Glutamatergic neuron (in vitro differentiated cells): ENCODE measurements at places on chromosomes 7 and 10.

- no peak for DNase-seq
Observed at GRCh38 chr7:37150180-37150579, 298.5 kb downstream of the ELMO1 start.

GRCh38 chr10:4227586-4227985 lies 442.6 kb upstream of the KLF6 start:
- DNase-seq = no peak

DNA sequence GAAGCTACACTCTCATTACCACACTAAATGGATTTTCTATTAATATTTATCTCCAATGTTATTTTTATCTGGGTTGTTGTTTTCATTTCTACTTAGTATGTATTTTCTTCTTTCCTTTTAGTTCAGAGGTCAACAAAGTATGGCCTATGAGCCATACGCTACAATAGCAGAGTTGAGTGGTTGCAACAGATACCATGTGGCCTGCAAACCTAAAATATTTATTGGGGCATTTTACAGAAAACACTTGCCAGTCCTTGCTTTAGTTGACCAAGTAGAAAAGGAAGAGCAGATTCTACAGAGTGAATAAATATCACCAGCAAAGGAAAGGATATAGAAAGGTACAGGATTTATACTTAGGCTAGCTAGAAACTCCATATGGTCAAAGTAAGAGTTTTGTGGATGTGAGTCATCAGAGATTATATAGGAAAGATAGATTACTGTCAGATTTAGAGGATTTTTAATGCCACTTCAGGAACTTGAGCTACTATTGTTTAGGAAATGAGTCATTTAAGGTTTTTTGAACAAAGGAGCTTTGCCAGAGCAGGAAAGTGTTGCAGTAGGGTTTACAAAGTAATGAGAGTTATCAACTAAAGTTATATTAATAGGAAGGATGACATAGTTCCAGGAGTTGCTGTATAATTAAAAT lies 323.3 kb upstream of the KAT6B start:
- DNase-seq = no peak

DNA sequence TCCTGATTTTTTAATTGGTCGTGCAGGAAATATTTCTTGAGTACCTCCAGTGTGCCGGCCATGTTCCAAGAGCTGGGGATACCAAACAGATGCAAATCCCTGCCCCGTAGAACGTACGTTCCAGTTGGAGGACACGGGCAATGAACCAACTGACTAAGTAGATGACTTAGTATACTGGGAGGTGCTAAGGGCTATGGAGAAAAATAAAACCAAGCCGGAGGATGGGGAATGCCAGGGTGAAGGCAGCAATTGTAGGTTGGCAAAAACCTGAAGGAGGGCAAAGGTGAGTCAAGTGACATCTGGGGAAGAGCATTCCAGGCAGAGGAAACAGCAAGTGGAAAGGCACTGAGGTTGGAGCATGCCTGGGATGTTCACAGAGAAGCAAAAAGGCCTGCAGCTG lies 6.8 kb upstream of the VSIR start:
- DNase-seq = no peak

DNA sequence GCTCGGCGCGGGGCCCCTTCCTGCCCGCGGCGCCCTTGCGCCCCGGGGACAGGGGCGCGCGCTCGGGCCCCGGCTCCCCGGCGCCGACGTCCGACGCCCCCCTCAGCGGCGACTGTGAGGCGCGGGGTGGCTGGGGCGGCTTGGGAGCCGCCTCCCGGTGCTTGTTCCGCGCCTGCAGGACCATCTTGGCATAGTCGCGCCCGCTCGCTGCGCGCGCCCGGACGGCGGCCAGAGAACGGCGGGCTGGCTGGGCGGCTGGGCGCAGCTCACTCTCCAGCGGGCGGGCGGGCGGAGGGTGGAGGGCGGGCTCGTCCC lies at the start of gene DPY19L1:
DPY19L1 (minus strand) TSS at position 275 of the 315 bp plus-strand sequence; CDS start at position 184, 91 bp downstream.
- DNase-seq = no peak

GRCh38 chr10:4016214-4016740 lies 231.3 kb upstream of the KLF6 start:
- no peak for DNase-seq

GRCh38 chr7:107007892-107008287 lies 36.6 kb upstream of the PRKAR2B start:
- DNase-seq = no peak

DNA sequence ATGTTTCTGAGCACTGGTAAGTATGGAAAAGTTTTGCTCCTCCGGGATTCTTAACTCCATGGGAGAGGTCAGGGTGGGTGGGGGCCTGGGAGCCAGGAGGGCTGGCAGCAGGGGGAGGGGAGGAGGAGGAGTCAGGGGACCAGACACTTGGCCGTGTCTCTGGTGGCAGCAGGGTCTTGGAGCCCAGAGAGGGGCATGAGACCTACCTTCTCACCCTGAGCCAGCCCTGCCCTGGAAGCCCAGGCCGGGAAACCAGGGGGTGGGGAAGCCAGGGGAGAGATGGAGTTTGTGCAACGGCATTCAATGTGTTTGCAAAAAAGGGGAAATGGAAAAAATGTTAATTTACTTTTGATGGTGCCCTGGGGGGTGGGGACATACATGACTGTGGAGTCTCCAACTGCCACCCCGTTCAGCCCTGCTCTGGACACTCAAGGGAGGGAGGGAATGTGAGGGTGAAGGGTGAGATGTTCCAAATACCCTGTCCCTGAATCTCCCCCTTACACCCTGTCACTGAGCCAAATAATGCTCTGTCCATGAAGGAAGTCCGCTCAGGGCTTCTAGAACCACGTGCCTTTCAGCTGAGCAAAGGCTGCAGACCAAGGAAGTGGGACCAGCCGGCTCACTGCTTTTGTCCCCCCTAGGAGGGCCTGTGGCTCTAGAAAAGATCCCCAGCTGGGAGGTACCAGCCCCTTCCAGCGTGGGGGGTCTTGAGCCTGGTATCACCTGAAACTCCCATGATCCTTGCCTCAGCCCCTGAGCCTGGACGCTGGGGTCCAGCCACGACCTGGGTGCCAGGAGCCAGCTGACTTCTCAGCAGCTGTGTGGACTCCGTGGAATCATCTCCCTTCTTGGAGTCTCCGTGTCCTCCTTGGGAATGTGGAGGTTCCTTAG lies 48.3 kb downstream of the TMEM270 start:
- no peak for DNase-seq

DNA sequence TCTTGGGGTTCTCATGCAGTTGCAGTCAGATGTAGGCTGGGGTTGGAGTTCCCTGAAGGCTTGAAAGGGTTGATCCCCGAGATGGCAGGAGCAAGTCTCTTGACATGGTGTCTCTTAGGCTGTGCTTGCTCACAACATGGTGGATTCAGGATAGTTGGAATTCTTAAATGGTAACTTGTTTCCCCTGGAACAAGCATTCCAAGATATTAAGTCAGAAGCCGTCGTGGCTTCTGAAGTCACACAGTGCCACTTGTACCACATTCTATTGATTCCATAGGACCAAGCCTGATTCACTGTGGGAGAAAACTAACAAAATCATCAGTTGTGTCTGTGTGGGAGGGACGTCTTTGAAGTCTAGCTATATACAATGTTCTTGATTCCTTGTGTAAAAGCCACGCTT lies 3.5 kb upstream of the SLC35B4 start:
- no peak for DNase-seq

DNA sequence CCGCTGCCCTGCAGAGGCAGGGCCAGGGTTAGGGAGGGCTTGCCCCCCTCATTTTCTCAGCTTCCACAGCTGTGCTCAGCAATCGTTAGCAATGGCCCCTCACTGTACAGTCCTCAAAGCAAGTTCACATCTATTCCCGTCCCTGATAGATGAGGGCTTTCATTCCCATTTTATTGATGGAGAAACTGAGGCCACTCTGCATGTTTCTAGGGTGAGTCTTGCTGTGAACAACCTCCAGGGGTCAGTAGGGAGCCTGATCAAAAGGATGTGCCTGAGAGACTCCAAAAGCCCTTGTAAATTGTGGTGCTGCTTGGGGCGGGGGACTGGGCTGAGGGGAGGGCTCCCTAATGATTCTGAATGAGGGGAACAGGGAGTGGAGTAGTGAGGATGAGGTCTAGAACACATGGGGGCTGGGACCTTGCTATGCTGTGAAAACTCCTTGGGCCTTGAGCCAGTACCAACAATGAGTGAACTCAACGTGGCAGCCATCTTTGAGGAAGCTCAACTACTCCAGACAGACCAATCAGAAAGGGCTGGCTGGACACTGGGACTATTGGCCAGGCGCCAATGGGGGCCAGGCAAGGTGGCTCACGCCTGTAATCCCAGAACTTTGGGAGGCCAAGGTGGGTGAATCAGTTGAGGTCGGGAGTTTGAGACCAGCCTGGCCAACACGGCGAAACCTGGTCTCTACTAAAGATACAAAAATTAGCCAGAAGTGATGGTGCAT lies 6.7 kb upstream of the GRIFIN start:
- DNase-seq = no peak

DNA sequence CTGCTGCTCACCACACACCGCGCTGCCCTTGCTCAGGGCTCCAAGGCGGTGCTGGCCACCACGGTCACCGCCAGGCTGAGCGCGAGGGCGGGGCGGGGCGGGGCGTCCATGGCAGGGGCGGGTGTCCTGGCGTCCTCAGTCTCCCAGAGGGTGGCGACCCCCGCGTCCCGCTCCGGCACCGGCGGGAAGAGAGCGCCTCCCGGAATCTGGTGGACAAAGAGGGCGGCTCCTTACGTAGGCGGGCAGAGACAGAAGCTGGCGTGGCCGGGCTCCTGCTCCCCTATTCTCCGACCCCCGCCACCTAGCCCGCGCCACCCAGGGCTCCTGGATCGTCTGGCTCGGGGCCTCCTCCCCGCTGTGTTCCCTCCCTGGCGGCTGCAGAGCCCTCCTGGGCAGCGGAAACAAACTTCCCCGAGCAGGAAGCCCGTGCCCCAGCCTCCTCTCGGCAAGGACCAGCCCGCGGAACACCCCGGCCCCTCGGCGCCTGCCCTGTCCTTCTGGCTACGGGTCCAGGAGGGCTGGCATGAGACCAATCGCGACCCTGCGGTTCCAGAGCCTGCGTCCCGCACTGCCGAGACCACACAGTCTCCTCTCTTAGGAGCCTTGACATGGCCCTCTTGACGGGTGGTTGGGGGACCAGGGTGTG lies 133.8 kb upstream of the ZNF92 start:
- peak; percentile 75 for DNase-seq

DNA sequence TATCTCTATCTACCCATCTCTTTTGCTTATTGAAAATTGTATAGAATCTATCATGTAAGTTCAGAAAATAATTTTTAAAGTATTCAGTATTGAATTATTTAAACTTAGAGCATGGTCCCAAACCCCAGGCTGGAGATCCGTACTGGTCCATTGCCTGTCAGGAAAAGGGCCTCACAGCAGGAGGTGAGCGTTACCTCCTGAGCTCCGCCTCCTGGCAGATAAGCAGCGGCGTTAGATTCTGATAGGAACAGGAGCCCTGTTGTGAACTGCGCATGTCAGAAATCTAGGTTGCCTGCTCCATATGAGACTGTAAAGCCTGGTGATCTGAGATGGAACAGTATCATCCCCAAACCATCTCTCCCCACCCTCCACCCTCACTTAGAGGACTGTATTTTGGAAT lies 266.0 kb upstream of the CNTNAP2 start:
- DNase-seq = no peak

DNA sequence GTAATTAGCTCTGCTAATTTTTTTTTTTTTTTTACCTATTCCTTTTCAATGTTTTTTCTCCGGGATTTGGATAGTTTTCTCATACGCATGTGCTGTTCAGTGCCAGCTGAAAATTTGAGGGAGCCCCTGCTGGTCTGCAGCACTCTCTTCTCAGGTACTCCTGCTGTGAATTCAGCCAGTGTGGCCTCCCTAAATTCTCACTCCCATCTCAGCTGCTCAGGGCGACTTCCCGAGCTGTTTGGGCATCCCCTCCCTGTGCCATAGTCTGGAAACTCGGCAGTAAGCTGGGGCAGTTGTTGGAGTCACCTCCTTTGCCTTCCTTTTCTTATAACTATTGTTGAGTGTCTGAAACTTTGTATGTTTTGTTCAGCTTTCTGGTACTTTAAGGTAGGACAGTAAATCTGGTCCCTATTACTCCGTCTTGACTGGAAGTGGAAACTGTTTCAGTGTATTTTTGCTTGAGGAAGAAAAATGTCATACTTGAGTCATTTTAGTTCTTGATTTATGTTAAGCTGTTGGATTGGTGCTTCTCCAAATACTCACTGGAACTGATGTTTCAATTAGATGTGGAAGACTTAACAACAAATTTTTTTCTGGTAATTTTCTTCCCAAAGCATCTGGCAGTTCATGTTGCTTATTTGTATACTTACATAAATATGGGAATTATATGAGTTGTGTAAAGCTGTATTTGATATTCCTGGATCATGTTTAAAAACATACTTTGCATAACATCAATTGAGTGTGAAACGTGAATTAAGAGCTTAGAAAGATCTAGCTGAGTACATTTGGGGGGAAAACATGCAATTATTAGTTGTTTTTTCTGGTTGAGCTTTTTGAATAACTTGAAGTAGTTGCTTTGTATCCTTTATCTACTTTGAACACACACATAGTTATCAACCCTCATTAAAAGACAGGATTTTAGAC lies 33.7 kb downstream of the MINPP1 start:
- DNase-seq = no peak

DNA sequence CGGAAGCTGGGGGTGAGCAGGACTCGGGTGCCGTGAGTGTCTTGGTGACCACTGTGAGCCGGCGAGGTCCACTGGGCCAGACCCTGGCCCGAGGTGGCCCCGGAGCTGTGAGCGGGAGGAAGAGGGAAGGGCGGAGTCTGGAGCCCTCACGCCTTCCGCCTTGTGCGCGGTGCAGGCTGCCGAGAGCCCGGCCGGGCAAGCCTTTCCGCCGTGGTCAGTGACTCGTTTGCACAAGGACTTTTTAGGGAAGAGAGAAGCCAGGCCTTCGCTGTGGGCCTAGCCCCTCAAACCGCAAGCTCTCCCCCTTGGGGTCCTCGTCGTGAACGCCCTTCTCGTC lies 40.9 kb upstream of the ZNF32 start:
- peak; percentile 56 for DNase-seq

- DNase-seq = no peak
Observed at GRCh38 chr10:100076750-100077149, 4.9 kb downstream of the CPN1 start.

DNA sequence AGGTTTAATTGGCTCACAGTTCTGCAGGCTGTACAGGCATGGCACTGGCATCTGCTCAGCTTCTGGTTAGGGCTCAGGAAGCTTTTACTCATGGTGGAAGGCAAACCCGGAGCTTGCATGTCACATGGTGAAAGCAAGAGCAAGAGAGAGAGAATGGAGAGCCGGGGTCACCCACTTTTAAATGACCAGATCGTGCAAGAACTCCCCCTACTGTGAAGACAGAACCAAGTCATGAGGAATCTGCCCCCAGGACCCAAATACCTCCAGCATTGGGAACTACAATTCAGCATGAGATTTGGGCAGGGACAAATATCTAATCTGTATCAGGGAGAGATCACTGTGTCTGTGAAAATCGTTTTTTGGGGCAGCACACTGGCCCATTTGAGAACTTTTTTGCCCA lies 110.0 kb upstream of the MYO3A start:
- no peak for DNase-seq

- DNase-seq = no peak
Observed at GRCh38 chr7:128968624-128969023, 30.9 kb downstream of the IRF5 start.

- DNase-seq = no peak
Observed at GRCh38 chr10:95964756-95965155, 57.0 kb downstream of the CC2D2B start.

DNA sequence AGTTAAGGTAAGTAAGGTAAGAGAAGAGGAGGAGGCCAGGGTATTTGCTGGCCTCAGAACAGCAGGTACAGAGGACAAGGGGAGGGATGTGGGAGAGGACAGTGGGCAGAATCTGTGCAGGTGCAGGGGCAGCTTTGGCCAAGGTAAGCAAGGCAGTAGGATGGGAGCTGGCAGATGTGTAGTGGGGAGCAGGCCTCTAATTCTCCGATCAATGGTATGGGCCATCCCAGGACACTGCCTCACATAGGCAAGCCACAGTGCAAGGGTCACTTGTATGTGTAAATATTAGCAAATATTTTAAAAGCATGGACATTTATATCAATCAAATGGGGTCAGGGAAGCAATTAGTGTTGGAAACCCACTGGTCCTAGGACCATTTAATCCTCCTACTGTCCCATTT lies 373.5 kb downstream of the GRID1 start:
- DNase-seq = no peak
